Type B pancreatic cell (in vitro differentiated cells): ENCODE measurements at places on chromosomes 12 and 14.

DNA sequence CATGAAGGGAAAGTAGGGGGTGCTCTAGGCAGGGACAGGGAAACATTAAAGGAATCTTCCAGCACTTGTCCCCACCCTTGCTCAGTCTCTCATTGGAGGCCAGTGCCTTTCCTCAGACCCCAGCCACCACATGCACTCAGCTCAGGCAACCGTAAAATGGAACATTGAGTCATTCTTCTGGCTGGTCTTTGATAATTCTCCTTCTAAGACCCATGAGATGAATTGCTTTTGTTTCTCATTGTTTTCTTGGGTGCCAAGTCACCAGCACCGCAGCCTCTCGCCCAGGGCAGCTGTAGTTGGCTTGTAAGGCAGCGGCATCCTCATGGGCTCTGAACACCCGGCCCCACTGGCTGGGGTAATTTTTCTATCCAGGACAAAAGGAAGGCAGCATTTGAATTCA, 108.2 kb downstream of the PHETA1 start:
- DNase-seq, result no peak

DNA sequence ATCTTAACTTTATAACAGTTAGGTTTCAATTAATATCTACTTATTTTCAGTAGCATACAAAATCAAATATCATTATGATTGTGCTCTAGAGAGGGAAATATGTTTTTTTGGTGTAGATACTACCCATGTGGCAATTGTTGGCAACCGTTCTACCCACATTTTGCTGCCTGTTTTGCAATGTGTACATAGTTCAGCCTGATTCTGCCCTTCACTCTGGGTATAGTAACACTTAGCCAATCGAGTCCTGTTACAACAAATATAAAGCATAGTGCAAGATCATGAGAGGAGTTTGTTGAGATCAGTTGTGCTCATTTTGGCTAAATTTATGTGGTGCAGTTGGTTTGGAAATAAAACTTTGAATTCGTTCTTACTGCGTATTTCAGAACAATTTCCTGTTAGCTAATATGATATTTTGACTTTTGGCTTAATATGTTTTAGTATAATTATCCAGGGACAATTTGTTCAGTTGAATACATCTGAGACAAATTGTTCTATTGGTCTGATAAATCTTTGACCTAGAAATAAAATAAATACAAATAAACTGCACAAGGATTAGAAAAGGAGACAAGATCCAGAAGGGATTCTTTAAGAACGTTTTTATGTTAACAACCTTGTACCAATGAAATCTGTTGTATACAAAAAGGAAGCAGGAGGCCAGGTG, 76.9 kb downstream of the ATF7IP start:
- DNase-seq, result no peak

GRCh38 chr12:123741937-123742572, 20.0 kb upstream of the DNAH10 start:
- no peak for DNase-seq

GRCh38 chr12:12887471-12887870, 3.9 kb upstream of the GPRC5A start:
- DNase-seq, result no peak

DNA sequence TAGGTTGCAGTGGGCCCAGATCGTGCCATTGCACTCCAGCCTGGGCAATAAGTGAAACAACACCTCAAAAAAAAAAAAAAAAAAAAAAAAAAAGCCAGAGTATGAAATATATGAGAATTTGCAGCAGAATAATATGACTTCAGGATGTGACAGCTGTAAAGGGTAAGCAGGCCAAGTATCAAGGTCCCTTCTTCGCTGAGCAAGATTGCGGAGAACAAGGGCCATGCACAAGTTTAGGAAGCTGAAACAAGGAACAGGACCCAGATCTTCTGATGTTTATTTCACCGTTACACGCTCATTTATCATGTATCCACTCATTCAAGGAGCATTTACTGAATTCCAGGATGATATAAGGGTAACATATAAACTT, 659 bp upstream of the FOXJ2 start:
- DNase-seq, result no peak

DNA sequence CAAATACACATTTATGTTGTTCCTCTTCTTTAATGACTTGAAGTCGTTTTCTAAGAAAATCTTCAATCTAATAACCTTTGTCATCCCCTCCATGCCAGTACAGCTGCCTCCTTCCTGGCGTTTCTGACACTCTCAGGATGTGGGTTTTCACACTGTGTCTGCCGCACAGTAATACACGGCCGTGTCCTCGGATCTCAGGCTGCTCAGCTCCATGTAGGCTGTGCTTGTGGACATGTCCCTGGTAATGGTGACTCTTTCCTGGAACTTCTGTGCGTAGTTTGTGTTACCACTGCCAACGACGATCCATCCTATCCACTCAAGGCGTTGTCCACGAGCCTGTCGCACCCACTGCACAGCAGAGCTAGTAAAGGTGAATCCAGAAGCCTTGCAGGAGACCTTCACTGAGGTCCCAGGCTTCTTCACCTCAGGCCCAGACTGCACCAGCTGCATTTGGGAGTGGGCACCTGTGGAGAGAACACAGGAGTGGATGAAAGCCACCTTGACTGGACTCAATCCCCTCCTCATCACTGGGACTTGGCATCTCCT, 1095.9 kb downstream of the TMEM121 start:
- DNase-seq, result no peak

GRCh38 chr12:6312529-6313325, 2.2 kb downstream of the PLEKHG6 start:
- DNase-seq, result peak; percentile 75

DNA sequence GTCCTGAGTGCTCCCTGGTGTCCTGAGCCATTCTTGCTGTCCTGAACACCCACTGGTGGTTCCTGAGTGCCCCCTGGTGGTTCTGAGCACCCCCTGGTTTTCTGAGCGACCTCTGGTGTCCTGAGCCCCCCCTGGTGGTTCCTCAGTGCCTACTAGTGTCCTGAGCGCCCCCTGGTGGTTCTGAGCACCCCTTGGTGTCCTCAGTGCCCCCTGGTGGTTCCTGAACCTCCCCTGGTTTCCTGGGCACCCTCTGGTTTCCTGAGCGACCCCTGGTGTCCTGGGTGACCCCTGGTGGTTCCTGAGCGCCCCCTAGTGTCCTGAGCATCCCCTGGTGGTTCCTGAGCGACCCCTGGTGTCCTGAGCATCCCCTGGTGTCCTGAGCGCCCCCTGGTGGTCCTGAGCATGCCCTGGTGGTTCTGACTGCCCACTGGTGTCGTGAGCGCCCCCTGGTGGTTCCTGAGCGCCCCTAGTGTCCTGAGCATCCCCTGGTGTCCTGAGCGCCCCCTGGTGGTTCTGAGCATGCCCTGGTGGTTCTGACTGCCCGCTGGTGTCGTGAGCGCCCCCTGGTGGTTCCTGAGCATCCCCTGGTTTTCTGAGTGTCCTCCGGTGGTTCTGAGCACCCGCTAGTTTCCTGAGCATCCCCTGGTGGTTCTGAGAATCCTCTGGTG, 473.1 kb downstream of the TMEM121 start:
- no peak for DNase-seq

DNA sequence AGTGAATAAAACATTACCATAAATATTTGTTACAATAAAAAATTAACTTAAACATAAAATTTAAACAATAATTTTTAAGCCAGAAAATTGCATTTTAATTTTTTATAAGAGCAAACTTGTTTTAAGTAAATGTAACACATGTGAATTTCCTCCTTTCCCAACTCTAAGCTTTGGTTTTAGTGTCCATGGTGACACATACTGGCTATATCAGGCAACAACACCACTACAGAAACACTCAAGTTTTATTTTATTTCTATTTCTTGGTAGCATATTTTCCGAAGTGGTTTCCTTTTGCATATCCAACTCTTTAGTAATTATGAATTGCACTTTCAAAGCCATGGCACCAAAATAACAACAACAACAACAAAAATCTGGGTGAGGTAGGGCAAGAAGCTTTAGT, 2.2 kb downstream of the NELL2 start:
- no peak for DNase-seq

DNA sequence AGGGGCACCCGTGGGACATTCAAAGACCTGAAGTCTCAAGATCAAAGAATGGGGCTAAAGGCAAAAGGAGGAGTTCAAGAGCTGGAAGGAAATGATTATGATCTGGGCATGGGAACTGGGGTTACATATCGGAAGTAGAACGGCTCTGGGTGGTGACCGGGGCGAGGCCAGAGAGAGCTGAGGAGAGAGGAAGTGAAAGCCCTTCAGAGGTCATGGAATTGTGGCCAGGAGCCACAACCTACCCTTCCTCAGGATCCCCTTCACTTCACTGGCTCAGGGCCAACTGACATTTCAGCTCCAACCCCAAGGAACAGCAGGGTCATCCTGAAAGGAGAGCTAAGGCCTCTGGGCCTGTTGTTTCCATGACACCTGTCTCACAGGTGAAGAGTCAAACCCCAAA, 57.8 kb downstream of the GALNT16 start:
- DNase-seq, result peak; percentile 49

- no peak for DNase-seq
These were observed 9.4 kb downstream of the PSMB5 start for GRCh38 chr14:23025151-23025814.

DNA sequence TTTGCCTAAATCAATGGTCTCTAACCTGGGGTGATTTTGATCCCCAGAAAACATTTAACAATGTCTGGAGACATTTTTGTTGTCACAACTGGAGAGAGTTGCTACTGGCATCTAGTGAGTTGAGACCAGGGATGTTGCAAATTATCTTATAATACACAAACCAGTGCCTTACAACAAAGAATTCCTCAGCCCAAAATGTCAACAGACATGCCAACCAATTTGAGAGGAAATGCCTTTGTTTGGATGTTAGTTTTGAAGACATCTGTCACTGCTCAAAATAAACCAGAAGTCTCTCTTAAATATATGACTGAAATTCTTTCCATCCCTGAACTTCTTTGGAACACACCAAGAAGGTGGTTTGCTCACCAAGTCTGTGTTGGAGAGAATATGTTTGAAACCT, 336.9 kb upstream of the ATP2B1 start:
- DNase-seq, result no peak

DNA sequence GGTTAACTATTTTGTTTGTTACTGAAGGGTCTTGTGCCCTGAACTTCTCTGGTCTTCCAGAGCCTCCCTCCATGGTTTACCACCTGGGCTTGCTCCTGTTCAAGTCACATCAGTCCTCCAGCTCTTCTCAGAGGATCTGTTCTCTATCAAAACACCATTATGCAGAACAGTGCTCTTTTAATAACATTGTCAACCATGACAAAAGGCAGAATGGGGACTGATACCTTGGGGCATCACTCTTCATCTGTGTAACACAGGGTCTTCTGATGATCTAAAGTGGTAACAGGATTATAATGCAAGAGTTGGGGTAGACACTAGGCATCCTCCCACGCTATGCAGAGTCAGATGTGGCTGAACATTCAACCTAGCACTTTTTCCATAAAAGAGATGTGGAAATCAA, 38.4 kb downstream of the ESR2 start:
- DNase-seq, result no peak

DNA sequence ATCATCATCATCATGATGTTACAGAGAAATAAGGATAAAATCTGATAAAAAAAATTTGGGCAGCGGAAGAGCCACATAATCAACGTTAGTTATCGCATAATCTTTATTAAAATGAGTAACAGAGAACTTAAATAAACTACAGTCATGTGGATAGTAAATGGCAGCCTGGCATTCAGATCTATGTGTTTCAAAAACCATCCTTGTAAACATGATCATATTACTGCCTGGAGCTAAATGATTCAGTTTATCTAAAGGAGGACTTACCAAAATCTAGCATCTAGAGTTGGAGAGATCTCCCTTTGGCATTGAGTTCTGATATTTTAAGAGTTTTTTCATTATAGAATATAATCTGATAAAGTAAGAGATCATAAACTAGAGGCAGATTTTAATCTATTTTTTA, 200.1 kb upstream of the MGAT4C start:
- DNase-seq, result no peak

DNA sequence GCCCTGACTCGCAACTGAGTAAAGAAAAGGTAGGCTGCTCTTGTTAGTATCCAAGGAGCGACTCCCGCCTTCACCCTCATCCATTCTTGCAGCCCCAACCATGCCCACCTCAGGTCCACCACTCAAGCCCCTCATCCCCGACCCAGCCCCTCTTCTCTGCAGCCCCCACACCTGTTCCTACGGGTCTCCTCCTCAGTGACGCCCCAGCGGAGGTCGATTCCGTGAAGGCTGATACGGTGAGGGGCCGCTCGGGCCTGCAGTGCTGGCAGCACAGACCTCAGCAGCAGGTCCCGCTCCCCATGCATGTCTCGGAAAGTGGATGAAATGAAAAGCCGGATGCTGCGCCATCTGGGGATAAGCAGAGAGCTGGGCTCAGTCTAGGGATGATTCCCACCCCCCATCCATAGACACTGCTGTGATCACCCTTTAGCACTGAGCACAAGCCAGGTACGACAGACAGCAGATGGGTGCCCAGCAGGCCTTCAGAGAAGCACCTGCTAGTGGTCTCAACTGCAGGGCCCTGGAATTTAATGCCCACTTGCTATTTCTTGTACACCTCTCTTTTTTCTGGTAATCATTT, 26.9 kb downstream of the TEP1 start:
- no peak for DNase-seq

DNA sequence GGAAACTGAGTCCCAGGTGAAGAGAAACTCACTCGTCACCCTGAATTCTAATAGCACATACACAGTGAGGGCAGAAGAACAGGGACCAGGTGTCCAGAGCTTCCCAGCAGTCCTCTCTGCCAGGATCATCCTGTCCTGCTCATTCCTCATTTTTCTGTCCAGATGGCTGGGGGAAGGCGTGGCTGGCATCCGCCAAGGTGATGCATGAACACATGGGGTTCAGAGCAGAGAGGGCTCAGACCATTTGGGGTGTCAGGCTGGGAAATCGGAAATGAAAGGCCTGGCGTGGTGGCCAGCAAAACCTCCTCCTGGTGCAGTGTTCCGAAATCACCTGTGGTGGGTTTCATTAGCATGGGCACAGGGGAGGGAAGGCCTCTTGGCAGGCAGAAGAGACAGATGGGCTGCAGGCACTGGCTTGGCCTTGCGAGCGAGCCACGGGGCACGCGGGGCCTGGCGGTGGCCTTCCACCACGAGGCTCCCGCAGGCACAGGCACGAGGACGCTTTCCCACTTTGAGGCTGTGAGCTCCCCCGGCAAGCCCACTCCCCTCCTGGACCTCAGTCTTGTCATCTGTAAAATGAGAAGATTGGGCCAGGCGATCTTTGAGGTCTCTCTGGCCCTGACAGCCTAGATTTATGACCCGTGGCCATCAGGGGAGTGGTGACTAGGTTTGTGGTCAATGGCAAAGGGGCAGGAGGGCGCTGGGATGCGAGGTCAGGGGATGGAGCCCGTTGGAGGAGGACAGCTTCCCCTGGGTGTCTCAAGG, 68.5 kb downstream of the TSPAN9 start:
- no peak for DNase-seq

DNA sequence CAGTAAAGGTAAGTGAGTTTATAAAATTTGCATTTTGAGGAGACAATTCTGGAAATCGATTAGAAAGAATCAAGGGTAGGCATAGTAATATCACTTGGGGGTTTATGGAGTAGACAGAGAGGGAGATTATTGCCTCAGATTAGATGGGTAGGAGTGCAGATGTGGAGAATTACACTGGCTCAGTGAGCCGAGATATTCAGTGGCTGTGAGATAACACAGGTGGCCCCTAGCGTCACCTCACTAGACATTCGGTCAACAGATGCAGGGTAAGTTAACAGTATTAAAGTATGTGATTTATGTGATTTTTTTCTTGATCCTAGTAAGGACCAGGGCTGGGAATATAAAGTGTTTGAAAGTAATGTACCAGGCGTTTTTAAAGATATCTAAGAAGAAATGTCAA, 39.6 kb upstream of the KLRD1 start:
- no peak for DNase-seq

GRCh38 chr12:112115259-112116045, 6.9 kb upstream of the NAA25 start:
- DNase-seq, result no peak
